ENCODE measurements at places on chromosomes 5 and 9.
A peak's percentile ranks its signal among the peaks of the same experiment; 100 is the strongest.

GRCh38 chr5:15600035-15600434 lies 100.1 kb downstream of the FBXL7 start:
- no peak for DNase-seq

GRCh38 chr5:151737431-151737830 lies 21.0 kb downstream of the ATOX1 start:
- DNase-seq, result no peak

GRCh38 chr9:136204838-136205706 lies at the start of gene LHX3:
LHX3 (minus strand) TSS chr9:136205128; CDS start chr9:136205012, 116 bp downstream.
- peak; percentile 62 for DNase-seq

DNA sequence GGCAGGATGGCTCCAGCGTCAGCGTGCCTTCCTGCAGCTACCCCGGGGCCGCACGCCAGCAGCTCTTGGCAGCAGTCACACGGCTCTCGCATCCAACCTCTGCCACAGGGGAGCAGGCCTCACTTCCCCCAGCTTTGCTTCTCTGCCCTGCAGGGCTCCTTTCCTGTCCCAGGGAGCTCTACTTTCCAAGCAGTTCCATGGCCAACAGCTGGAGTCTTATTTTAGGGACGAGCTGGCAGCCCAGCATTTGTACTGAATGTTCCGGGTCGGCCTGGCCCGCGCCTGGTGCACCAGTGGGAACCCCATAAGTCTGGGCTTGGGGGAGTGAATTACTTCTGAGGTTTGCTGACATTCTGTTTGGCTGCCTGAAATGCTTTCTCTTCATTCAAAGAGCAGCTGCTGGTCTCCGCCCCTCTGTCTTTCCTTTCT lies 34.6 kb downstream of the GADD45G start:
- no peak for DNase-seq

DNA sequence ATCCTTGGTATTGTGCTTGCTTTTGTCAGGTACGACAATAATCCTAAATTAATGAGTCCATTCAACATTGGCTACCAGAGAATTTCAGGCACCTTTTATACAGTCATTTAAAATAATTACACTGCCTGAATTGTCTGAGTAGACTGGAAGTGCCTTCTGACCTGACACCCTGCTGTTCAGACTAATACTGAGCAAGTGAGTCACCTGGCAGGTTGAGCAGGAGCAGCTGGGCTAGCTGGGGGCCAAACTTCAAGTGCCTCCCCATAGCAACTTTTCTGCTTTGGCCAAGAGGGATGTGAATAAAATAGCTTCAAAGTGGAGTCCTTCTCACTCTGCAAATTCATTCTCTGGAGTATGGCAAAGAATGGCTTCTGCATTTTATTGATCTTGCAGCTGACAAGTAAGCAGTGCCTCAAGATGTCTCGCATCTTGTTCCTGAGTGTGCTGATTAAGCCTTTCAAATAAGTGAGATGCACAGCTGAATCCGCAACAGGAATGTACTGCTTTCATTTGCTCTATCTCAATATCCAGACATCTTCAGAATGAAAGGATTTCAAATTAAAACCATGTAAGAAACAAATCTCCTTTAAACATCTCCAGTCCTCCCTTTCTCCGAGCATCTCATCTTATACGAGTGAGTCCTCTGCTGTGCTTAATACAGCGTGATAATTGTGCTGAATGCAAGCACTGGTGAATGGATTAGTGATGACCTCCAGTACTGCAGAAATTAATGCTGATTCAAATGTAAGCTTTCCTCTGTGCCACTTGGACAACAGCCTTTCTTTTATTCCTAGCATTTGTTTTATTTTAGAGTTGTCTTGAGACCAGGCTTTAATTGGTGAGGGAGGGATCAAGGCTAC lies 271.2 kb downstream of the EDIL3 start:
- no peak for DNase-seq
